ENCODE measurements at places on chromosomes 1 and 21. TPM values are rescaled to one million over a fixed set of nuclear protein-coding genes. Genes with fewer than 3 reads are reported as not detected.

DNA sequence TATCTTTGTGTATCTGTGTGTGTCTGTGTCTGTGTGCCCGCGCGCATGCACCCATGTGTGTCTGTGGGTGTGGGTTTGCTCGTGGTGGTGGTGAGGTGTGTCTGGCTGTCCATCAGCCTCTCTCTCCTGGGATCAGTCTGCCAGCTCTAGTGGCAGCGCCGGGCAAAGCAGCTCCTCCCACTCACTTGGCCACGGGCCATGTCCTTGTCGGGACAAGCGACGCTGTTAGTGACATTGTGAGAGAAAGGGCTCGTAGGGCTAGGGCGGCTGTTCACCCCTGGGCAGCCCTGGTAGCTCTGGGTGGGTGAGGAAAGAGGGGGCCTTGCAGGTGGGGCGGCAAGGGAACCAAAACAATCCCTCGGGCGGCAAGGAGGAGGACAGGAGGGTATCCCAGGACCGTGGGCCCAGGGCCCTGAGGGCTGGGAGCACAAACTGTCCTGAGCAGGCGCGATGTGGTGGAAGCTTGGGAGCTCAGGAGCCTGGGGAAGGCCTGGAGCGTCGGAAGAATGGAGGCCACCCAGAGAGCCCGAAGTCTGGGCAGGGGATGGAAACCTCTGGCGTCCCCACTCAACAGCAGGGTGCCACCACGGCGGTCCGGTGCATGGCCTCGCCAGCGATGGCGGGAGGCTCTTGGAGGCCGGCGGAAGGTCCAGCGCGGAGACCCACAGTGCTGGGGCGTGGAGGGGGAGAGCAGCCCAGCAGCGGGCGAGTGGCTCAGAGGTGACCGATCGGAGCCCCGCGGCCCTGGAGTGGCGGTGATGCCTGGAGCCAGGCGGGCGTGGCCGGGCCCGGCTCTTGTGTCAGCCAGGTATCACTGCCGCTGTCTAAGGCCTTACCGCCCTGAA, 140.5 kb downstream of the LIPI start:
- DNase-seq = no peak

DNA sequence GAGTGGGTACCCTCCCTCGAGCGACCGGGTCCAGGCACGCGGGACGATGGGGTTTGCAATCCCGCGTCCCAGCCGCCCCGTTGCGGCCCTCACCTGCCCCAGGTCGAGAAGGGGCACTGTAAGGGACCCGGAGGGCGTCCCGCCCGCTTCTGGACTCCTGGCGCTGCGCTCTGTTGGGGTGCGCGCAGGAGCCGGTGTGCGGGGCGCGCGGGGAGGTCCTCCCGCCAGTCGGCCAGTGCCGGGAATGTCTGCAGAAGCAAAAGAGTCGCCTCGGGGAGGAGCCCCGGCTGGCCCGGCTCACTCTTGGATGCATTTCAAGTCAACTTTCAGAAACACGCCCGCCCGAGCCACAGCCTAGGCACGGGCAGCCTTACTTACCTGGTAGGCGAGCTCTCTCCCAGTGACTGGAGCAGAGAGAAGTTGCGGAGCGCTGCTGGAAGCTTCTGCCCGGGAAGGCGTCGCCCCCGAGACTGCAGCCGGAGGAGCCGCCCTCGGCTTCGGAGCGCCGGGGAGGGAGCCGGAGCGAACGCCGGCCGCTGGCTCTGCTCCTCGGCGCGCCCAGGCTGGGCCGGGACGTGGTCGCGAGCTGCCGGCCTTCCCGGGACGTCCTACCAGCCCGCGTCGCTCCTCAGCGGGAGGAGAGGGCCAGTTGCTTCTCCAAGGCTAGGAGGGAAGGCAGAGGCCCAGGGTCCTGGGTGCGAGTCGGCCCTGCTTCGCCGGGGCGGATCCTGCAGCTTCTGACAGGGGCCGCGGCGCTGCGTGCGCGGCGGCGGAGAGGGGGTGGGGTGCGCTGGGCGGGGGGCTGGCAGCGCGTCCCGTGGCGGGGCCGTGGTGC, at the start of gene LMX1A:
TSS of gene LMX1A (minus strand) at position 739 of the 835 bp plus-strand sequence. CDS start 1,156 bp downstream, outside the sequence.
- no peak for DNase-seq

GRCh38 chr1:107870696-107871095, 94.3 kb downstream of the VAV3 start:
- peak; percentile 42 for DNase-seq

DNA sequence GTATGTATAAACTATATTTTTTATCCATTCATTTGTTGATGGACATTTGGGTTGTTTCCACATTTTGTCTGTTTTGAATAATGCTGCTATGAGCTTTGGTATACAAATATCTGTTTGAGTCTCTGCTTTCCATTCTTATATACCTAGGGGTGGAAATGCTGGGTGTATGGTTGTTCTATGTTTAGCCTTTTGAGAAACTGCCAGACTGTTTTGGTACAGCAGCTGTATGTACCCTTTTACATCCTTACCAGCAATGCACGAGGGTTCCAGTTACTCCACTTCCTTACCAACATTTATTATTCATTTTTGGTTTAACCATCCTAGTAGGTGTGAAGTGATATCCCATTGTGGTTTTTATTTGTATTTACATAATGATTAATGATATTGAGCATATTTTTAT, 13.9 kb downstream of the RASAL2 start:
- DNase-seq = no peak

DNA sequence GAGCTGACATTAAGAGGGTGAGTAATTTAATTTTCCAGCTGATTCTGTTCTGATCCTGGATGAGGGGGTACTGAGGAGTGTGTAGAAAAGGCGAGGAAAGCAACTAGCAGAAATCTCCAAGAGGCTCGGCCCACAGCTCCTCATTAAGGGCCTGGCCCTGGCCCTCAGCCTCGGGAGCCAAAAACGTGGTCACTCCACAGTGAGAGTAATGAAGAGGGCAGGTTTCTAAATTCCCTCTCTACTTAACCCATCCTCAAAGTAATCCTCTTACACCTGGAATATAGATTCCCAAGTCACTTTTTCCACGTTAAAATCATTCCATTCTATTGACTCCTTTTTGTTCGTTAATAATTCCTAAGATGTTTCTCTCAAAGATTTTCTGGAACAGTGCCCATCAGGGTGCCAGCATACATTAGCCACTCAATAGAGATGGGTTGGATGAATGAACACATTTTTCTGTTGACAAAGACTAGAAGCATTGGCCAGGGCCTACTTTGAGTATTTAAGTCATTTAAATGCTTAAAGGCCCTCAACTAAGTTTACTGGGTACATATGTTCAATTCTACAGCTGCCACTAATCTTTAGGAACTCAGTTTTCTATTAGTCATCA, 1.1 kb upstream of the COL11A1 start:
- DNase-seq = no peak

DNA sequence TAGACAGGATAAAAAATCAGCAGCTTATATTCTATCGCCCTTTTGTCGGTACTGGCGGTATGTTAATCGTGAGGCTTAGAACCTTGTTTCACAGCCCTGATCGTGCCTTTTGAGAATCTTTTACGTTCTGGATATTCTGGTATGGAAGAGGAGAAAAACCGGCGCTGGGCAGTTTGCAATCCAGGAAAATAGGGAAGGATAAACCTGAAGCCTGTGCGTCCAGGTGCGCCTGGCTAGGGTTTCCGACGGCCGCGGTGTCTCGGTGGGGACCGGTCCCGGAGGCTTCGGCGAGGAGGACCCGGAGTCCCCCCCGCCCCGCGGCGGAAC, 258 bp upstream of the SYPL2 start:
- no peak for DNase-seq

DNA sequence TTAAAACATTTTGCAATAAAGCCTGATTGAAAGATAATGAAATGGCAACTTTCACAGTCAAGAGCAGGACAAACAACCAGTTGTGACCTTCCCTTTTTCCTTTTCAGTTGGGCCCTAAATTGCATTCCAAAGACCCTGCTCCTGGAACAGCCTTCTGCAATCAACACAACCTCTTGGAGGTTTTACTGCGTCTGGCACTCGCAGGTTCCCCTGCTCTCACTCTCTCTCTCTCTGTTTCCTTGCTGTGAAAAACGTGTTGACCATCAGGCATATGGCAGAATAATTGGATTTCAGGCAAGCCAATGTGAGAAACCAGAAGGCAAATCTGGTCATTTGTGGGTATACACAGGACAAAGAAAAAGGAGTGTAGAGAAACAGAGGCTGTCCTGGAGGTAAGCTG, 23.2 kb downstream of the SLC44A5 start:
- no peak for DNase-seq

DNA sequence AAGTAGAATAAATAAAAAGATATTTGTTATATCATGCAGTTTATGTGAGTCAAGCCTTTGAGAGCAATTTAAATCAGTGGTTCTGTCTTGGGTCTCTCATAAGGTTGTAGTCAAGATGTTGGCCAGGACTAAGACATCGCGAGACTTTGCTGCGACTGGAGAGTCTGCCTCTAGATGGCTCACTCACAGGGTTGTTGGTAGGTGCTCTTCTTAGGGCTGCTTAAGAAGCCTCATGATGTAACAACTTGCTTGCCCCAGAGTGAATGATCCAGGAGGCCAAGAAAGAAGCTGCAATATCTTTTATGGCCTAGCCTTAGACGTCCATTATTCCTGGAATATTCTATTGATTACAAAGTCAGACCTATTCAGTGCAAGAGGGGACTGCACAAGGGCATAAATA, 73.1 kb upstream of the CACHD1 start:
- no peak for DNase-seq

DNA sequence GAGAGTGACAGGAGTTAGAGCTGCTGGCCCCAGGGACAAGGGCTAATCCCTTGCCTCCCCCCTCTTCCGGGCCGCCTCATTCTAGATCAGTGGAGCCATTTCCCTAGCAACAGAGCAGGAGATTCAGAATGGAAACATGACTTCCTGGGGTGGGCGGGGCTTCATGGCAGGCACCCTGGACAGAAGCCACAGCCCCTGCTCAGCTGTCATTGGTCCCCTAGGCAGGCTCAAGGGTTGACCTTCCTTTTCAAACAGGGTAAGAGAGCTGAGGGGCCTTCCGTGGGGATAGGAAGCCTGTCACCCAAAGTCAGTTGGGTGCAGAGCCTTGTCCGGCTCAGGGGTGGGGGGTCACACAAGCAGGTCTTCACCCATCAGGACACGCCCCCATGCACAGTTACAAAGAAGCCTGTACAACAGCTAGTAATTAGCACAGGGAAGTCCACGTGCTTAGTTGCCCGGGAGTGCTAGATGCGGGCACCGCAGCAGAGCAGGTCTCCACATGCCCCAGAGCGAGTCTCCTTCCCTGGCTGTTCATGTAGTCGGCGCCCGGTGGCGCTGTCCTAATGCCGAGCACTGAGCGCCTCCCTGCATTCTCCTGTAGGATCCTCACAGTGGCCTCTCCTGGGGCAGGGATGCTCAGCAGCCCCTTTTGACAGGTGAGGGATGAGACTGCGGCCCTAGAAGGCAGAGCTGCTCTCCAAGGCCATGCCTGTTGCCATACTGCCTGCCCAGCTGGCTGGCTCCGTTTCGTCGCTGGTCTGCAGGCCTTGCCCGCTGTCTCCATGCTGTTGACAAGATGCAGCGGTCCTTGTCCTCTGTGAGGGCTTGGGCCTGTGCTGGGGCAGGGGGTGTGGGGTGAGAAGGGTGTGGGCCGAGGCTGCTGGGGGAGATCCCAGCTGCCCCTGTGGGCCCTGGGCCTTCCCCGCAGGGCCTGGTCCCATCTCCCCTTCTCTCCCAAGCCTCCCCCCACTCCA, 5.1 kb downstream of the TMEM201 start:
- DNase-seq = no peak

DNA sequence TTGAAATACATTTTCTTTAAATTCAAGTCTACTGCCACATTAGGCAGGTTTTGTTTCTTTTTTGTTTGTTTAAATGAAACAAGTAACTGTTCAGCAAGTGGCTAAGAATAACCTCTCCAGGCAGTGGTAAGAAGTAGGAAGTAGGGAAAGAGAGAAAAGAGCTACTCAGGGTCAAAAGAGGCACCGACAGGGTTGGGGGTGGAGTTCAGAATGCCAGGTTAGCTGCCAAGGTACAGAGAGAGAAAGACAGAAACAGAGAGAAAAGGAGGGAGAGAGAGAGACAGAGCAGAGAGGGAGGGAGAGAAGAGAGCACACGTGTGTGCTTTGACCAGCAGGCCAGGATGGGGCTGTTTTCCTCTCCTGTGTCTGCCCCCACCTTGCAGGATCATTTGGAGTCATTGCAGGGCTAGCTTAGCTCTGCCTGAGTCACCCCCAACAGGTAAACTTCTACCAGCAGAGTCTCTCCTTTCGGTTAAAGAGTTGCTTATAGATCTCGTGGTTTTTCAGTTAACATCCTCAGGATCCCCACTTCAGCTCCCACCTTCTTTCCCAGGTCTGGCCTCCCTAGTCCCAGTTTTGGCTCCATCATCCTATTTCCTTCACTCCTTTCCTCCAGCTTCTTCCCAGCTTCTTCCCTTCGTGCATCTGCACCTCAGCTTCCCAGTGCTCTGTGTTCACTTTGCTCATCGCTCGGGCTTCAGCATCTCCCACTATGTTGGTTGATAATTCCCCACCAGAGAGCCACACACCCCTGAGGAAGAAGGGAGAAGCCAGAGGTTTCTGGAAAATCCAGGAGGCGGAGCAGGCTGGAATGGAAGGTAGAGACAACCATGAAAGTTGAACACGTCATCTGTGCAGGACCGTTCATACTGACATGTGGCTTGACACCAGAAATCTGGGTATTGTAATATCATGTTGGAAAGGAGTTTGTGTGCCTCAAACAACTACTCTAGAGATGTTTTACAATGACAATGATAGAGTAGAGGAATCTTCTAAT, 21.8 kb upstream of the RAB4A start:
- DNase-seq = no peak

DNA sequence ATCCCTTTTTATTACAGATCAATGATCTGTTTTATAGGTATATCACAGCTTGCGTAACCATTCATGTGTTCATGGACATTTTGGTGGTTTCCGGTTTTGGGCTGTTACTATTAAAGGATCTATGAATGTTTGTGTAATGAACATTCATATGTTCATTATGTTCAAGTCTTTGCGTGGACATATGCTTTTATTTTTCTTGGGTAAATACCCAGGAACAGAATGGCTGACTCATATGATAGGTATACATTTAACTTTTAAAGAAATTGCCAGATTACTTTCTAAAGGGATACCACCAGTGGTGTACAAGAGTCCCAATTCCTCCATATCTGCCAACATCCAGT, 73.7 kb downstream of the SPATA46 start:
- DNase-seq = no peak

DNA sequence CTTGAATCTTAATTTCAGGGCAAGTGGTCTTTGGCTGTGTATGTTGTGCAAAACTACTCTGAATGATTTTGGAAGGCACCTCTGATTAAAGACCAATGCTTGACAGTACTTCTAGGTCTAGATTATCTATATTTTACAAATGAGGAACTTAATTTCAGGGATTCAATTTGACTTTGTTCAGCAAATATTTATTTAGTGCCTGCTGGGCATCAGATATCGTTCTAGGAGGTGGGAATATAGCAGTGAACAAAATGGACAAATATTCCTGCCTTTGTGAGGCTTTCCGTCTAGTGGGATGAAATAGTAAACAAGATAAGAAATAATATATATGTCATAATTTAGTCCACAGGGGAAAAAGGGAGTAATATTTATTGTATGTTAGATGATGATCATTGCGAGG, 4.7 kb downstream of the ZNF326 start:
- DNase-seq = no peak

- DNase-seq = no peak
Observed at GRCh38 chr1:8864713-8865344, 13.7 kb downstream of the ENO1 start.

- peak; percentile 18 for DNase-seq
Observed at GRCh38 chr1:157878059-157878458, 36.5 kb upstream of the CD5L start.

- DNase-seq = no peak
Observed at GRCh38 chr21:43961382-43961909, 50.7 kb upstream of the TRAPPC10 start.

The HPCA gene
- total RNA-seq = not detected

The MPL gene
- total RNA-seq = not detected

The TRPM2 gene
- total RNA-seq = 1.7 TPM

The PRAMEF8 gene
- not detected for total RNA-seq

The FCMR gene
- total RNA-seq = 0.65 TPM

The GJA8 gene
- not detected for total RNA-seq

The AVPR1B gene
- not detected for total RNA-seq

The RIPPLY3 gene
- 5.1 TPM for total RNA-seq

The ADAMTS5 gene
- 2.4 TPM for total RNA-seq

All from epithelial cell of proximal tubule (primary cell).